ENCODE measurements at places on chromosomes 5 and 9.
A peak's percentile ranks its signal among the peaks of the same experiment; 100 is the strongest.

- no peak for DNase-seq
Observed at GRCh38 chr5:97575322-97575721, 392.3 kb upstream of the RIOK2 start.

- DNase-seq = no peak
Observed at GRCh38 chr5:141761-142160, 49.5 kb upstream of the LRRC14B start.

DNA sequence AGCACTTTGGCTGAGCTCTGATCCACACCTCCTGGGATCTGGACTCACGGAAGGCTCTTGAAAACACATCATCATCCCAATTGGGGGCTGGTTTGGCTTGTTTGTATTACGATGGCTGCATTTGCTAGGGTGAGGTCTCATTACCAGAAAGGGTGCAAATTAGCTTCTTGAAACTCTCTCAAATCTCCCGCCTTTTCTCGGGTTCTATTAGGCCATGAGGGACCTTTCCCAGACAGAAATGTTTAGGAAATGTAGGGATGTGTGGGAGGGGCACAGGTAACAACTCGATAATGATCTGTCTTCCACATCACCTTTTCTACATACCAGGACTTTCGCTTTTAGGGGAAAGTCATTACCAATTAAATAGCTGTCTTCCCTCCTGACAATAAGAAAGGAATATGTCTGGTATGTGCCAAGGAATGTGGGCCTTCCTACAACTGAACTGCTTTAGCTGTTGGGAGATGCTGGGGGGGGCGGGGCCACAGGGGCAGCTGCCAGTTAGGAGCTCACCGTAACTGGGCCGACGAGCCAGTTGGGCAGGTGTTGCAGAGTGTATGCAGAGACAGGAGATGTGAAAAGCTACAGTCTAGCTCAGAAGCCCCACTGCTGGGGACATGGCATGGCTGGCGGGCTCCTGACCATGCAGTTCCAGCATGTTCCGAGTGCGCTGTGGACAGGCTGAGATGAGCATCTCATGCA is 71.2 kb downstream of the AK8 start:
- DNase-seq = no peak

DNA sequence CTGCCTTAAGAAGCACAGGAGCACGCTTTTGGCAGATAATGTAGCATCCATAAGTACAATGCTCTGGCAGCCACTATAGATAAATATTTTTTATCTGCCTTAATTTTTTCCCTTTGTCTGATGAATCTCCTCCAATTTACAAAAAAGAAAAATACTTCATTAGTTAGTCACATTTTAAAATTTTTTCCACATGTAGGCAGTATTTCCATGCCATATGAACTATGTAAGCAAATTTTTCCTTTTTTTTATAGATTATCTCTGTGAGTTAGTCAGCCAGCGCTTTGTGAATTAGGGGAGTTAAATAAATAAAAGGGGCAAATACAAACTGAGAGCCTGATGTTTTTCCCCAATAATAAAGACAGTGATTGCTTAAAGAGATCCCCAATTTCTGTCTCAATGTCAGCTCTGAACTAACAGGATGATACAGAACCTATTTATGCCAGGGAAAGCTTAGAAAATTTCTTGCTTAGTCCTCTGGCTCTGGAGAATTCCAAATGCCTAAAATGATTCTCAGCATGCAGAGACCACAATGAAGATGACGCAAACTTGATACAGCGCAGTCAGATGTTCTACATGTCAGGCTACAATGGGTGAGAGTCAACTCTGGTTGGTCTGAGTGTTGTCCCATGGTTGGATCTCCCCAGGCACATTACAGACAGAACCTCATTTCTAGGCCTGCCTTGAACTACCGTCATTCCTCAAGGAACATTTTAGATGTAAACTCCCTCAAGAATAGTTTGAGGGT is 390.4 kb upstream of the CDH6 start:
- DNase-seq = peak; percentile 69

DNA sequence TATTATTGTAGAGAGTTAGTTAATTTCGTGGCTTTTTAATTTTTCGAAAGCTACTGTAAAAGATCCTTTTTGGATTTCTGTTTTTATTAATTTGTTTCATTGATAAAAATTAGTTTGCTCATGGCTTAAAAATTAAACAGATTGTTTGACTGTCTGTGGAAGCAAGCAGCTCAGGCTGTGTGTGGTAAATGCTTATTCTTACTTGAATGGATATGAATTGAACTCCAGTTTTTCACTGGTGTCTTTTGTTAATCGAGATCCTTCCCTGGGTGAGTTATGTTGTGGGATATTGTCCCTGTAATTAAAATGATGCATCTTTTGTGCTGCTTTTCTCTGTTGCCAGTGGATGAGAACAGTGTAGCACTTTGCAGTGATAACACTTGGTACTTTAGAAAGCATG is 75.3 kb downstream of the PIK3R1 start:
- no peak for DNase-seq

GRCh38 chr5:175250426-175250825 is 193.6 kb downstream of the DRD1 start:
- no peak for DNase-seq

DNA sequence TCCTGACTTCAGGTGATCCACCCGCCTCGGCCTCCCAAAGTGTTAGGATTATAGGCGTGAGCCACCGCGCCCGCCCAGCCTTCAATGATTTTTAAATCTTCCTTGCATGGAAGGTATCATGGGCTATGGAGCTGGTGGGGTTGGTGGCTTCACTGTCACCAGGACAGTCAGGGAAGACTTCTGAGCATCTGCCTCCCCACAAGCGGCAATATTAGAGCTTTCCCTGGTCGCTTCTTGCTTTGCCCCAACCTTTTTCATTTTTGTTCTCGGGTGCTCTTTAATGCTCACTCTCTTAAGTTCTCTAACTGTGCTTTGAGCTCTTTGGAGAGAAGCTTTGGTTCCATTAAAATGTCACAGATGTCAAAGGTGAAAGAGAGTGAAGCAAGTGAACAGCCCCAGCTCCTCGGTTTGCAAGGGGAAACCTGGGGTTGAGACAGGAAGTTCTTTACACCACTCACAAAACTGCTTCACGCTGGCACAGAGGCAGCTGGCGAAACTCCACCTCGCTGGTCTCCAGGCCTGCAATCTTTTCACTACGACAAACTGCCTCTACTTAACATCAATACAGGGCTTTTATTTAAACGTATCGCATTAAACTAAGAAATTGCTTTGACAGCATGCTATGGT is 142.5 kb upstream of the RETREG1 start:
- DNase-seq = no peak

- DNase-seq = no peak
Observed at GRCh38 chr5:14501353-14502293, 80.0 kb upstream of the OTULINL start.

GRCh38 chr5:8788246-8788645 is 757.6 kb downstream of the SEMA5A start:
- DNase-seq = no peak

DNA sequence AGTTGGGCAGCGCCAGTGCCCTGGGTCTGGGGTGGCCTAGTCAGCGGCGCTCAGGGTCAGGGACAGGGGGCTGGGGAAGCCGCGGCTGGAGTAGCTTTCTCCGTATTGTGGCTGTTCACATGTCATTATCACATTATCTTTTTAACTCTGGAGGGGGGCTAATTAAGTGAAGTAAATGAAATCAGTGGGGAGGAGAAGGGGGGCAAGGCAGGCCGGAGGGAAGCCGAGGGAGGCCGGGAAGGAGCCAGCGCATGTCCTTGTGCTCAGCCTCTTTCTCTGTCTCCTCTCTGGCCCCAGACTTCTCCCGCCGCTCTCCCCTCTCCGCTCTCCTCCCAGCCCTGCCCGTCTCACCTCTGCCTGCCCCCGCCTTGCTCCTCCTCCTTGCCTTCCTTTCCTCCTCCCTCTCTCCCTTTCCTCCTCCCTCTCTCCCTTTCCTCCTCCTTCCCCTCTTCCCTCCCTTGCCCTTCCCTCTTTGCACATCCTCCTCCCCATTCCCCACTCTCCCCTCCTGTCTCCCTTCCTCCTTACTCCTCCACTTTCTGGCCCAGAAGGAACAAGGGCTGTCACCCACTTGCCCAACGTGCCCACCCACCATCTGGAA is 38.7 kb downstream of the ASS1 start:
- DNase-seq = no peak

DNA sequence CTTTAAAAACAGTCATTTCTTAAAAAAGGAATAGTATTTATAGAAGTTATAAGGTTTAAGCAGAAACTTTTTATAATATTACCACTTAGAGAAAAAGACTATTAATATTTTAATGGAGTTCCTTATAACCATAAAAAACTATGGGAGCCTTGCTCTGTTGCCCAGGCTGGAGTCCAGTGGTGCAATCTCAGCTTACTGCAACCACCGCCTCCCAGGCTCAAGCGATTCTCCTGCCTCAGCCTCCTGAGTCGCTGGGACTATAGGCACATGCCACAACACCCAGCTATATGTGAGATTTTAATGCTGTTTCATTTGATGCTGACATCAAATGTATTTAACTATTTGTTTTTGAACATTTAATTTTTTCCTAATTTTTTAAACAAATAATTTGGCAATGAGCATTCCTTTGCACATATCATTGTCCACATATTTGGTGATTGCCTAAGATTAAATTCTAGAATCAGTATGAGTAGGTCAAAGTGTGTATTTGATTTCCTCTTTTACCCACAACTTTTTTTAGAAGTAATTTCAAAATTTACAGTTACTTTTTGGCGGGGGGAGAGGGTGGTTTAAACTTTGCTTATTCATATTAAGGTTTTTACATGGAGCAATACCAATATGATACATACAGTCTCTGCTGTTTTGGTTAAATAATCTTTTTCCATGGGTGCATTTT is 235.5 kb downstream of the ARHGEF28 start:
- DNase-seq = no peak

GRCh38 chr5:2262620-2263019 is 379.9 kb upstream of the IRX4 start:
- no peak for DNase-seq

- DNase-seq = peak; percentile 44
Observed at GRCh38 chr5:34474573-34475021, 181.5 kb upstream of the RAI14 start.

- DNase-seq = no peak
Observed at GRCh38 chr9:128416014-128416413, 4.6 kb upstream of the CERCAM start.

Measured in brain microvascular endothelial cell (primary cell).